ENCODE measurements at places on chromosomes 6 and 20.

DNA sequence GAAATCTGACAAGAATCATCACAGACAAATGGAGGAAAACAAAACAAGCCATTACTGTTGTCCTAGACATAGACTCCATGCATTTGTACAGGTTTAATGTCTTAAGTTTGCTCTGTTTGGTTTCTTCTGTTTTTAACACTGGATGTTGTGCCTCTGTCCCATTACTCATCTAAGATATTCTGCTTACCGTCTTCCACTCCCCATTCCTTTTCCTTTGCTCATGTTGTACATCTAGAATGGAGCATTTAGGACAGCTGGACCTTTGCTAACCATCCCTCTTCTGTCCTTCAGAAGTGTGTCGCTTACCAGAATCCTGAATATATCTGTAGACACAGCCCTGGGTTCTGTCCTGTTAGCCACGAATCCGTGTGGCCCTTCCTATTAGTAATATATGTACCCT, 35.2 kb downstream of the RAB22A start:
- DNase-seq: no peak

DNA sequence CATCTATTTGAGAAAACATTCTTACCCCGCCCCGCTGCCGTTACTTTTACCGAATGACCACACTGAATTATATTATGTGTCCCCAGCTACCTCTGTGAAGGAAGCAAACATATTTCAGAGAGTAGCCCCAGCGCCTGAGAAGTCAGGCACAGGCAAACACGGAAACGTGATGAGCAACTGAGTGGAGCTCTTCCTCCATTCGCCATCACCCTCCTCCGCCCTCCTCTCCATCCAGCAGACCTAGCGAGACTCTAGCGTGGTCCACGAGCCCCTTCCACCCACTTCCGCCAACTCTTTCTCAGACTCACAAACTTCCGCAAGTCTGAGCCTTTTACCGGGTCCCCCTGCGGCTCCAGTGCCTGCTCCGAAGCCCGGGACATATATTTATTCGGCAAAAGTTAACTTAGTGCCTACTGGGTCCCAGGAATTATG, 582 bp downstream of the SNRPB start:
- DNase-seq: peak; percentile 78

DNA sequence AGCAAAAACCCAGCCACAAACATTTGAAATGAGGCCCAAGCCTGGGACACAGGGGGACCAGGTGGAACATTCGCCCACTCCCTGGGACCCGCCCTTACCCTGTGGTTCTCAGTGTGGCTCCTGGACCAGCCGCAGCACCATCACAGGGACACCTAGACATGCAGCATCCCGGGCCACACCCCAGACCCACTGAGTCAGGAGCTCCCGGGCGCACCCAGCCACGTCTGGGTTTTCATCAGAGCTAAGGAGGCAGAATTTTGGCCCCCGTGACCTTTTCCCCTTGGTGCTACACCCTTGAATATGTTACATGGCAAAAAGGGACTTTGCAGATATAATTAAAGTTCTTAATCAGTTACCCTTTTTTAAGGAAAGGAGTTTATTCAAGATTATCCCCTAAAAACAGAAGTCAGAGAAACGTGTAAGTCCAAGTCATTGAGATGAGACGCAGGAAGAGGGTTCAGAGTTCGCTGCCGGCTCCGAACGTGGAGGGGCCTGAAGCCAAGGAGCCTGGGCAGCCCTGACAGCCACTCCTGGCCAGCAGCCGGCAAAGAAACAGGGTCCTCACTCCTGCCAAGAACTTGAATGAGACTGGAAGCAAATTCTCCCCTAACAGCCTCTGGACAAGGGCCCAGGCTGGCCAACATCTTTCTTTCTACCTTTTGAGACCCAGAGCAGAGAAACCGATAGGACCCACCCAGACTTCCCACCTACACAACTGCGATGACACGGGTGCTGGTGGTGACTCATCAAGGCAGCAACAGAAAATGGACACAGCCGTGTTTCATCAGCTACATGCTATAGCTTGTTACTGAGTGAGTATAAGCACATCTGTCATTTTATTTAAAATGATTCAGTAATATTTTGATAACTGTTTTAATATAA, 25.3 kb downstream of the BFSP1 start:
- peak; percentile 39 for DNase-seq

DNA sequence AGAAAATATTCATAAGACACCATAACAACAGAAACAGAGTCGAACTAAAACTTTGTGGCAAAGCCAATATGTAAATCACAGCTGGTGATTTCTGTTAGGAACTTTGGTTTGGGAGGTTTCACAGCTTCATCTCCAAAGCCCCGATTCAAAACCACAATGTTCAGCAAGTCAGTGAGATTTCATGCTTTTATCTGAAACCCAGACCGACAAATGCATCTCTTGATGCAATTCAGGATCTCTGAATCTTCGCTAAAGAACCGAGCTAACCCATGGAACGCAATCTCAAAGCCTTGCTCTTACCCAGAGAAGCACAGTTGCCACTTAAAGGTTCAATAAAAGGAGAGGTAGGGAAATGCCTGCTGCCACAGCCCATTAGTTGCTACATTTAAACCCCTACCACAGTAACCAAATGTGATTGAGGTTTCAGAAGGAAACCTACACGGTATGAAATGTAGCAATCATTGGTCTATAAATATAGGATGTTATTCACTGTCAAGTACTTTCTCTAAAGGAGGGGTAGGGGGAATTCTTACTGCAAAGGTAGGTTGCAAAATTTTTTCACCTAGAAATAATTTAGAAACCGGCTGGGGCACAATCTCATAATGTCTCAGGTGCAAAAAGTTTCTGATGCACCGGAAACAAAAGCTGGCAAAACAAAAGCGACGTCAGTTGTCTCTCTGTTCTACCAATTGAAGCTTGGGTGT, 381.0 kb upstream of the ARID1B start:
- DNase-seq: peak; percentile 62

- DNase-seq: no peak
These were observed 21.3 kb upstream of the NUS1 start for GRCh38 chr6:117653949-117654348.

DNA sequence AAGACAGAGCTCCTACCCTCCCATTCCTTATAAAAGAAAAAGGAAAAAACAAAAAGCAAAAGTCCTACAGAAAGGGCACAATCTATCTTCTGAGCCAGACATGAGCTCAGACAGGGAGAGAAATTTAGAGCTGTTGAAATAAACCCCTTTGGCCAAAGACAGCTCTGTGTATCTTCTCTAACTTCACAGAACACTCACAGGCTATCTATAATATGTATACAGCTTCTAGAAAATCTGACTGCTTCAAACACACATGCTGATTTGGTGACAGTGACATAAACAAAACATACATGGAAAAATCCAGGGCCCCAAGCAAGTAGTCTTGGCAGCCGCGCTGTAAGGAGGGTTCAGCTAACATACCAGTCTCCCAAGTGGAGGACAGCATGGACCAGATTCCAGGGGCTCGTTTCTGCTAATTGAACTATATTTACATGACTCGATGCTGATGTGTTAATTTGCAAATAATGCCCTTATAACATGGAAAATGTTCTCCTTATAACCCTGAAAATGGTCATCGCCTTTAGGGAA, 37.0 kb downstream of the MTFR2 start:
- no peak for DNase-seq

Data from CD4-positive, alpha-beta T cell treated with Interleukin-17A for 1 hour (primary cell).